Stimulated activated CD8-positive, alpha-beta memory T cell treated with anti-CD3 and anti-CD28 coated beads, Interleukin-4, amount 100 ng/mL, for 4 hours (primary cell): ENCODE measurements at places on chromosomes 7 and 10.

DNA sequence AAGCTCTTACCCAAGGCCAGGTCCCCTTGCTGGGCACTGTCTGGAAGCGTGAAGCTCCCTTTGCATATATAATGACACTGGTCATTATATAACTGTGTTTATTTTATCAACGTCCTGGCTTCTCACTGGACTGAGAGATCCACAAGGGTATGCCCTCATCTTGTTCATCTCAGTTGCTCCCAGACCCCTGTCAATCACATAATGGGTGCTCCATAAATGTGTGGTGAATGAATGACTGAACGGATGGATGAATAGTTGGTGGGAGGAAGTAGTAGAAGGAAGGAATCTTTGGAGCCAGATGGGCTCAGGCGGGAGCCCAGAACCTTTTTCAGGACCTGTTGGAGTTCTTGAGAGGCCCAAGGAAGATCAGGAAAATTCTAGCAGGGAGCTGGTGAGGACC lies 7.7 kb upstream of the SFRP5 start:
- DNase-seq = no peak

DNA sequence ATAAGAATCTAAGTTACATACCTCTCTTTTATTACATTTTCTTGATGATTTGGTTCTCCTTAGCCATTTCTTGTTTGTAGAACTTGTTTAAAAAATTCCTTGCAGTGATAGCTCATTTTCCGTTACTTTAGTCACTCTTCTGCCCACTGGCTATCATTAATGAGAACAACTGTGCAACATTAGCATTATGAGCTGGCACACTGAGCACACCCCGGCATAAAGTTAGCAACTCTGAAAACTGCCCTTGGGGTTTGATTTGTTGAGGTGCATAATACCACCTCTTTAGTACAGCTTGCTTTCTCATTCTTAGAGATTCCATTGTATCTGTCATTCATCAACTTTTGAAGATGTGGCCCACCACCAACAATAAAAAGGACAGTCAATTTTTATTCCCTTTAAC lies 87.6 kb upstream of the ADCY1 start:
- no peak for DNase-seq

DNA sequence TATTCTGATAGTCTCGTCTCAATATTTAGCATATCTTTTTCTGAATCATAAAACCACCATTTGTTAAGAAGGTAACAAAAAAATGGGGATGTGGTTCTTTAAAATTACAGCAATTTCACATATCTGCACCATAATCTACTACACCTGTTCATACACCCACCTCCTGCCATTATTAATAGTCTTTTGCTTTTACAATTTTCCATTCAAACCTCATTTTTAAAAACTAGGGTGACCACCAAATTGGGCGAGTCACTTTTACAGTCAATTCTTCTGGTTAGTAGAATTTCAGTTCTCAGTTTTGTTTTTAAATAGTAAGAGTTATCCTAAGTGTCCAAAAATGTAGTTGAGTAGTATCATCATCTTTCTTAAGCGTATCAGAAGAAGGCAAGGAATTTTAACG lies 48.4 kb upstream of the GSAP start:
- DNase-seq = no peak

DNA sequence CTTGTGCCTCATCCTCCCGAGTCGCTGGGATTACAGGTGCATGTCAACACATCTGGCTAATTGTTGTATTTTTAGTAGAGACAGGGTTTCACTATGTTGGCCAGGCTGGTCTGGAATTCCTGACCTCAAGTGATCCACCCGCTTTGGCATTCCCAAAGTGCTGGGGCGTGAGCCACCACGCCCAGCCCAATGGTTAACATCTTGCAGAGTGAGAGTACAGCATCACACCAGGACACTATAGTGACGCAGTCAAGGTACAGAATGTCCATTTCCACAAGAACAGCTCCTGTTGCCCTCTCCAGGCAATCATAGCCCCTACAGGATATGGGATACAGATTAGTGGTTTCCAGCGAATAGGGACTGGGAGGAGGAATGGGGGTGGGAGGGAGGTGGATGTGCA lies 34.0 kb downstream of the MYO1G start:
- no peak for DNase-seq
